CD4-positive, alpha-beta T cell treated with Interleukin-2 at 100 ng/mL for 4 hours (primary cell): ENCODE measurements at places on chromosomes 7 and 10.

DNA sequence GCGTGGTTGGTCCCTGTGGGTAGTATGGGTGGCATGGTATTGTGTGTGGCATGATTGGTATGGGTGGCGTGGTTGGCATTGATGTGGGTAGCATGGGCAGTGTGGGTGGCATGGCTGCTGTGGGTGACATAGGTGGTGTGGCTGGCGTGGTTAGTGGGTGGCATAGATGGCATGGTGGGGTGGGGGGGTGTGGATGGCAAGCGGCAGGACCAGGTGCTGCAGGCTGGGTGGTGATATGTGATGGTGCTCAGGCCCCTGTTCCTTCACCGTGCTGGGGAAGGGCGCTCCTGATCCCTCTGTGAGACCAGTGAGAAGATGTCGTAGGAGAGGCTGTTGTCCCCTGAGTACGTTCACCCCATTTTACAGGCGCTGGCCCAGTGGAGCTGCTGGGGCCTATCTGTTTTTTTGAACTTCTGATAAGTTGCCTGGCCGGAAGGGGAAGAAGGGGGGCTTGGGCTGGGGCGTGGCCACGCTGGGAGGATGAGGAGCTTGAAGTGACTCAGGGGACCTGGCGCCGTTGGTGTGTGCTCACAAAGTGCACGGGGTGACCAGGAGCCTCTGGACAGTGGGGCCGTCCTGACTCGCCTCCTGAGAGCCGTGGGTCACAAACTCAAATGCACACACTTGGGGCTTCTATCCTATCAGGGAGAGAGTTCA is 17.5 kb downstream of the INPP5A start:
- DNase-seq: peak; percentile 38

- no peak for DNase-seq
Observed at GRCh38 chr10:110867807-110868465, 3.8 kb upstream of the PDCD4 start.

DNA sequence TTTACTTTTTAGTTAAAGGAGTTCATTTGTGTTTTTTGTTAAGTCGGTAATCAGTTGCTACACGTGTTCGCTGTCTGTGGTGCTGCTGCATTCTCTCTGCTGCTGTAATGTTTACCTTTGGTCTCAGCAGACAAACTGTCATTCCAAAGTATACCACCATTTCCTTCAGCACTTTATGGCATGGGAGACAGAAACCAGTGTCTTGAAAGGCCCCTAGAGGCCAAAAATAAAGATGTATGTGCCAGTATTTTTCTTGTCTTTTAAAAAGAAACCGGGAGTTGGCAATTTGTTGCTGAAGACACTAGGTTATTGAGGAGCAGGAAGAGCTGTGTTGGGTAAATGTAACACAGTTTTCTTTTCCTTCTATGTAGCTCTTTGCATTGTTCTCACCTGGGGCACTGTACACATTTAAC is 24.1 kb downstream of the ZNF92 start:
- DNase-seq: no peak

GRCh38 chr7:92695308-92696261 is 105.4 kb upstream of the FAM133B start:
- no peak for DNase-seq

DNA sequence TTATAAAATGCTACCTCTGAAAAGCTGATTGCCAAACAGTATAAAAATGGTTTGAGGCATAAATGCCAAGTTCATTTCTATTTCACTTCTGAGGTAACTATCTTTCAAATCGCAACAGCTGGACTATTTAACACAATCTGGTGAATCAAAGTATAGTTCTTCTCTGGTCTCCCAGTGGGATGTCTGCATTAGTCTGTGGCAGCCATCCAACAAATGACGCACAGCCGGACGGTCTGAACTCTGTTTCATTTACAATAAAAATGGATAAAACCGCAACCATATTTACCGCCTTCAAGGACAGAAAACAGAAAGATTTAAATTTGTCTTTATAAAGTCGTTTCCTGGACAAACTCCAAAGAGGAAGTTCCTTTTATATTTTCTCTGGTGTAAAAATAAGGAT is 41.9 kb downstream of the ENO4 start:
- DNase-seq: no peak

DNA sequence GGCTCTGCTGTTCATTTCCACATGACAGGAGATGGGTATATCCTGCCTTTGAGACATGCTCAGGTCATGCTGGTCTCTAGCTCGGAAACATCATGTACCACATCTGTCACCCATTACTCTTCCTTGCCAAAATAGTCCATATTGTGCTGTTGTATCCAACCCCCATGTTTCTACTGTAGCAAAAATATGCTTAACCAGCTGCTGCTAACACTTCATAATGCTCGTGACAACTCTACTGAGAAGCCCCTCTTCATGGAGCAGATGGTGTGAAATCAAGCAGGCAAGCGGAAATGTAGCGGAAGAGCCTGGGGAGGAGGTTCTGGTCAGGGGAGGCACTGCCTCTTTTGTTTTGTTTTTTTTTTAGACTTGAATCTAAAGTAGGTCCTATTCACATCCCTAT is 82.9 kb downstream of the NPY start:
- DNase-seq: no peak

- DNase-seq: no peak
Observed at GRCh38 chr7:21028186-21028585, 241.5 kb upstream of the SP8 start.

- no peak for DNase-seq
Observed at GRCh38 chr7:125644109-125644508, 714.5 kb upstream of the POT1 start.

- DNase-seq: no peak
Observed at GRCh38 chr10:52785418-52785817, 12.8 kb upstream of the MBL2 start.

DNA sequence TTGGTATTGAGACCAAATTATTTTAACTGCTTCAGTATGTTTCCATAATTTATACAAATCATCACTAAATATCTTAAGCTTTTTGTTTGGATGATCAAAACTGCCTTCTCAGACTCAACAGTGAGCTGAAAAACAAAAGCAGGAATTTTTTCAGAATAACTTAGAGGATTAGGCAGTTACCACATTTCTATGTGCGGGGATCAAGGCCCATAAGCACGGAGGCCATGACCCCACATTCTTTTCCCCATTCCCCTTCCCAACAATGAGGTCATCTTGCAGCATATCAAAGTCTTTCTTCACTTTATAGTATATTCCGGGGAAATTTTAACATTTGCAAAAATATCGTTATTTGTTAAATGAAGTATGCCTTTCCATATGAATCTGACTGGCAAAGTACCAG is 125.8 kb downstream of the ELMO1 start:
- DNase-seq: no peak

GRCh38 chr10:12594448-12594944 is 245.1 kb downstream of the CAMK1D start:
- DNase-seq: peak; percentile 34

DNA sequence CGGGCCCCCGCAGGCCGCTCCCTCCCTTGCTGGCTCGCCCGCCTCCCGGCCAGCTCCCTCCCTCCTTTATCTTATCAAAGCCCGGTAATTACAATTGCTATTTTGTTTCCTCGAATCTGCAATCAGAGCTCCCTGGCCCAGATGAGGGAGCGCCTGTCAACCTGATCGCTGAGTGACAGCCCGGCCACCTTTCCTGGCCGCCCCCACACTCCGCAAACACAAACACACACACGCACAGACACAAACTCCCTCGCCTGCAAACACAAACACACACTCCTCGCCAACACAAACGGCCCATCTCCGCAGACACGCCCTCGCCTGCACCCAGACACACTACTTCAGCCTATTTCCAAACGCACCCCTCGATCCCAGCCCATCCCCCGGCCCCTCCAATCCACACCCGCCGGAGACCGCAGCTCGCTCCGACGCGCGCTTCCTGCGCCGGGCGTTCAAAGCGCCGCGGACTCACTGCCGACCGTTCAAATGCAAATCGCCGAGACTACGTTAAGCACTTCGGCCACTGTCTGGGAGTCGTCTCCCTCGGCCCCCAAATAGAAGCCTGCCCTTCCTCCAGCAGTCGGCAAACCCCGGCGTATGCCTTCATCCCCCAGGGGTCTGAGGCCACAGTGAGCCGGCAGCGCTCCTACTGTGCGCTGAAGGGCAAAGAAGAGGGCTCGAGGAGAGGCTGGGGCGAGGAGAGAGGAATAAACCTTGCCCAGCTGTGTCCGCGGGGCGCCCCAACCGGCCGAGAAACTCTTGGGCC is 3.0 kb upstream of the FGF8 start:
- DNase-seq: no peak

DNA sequence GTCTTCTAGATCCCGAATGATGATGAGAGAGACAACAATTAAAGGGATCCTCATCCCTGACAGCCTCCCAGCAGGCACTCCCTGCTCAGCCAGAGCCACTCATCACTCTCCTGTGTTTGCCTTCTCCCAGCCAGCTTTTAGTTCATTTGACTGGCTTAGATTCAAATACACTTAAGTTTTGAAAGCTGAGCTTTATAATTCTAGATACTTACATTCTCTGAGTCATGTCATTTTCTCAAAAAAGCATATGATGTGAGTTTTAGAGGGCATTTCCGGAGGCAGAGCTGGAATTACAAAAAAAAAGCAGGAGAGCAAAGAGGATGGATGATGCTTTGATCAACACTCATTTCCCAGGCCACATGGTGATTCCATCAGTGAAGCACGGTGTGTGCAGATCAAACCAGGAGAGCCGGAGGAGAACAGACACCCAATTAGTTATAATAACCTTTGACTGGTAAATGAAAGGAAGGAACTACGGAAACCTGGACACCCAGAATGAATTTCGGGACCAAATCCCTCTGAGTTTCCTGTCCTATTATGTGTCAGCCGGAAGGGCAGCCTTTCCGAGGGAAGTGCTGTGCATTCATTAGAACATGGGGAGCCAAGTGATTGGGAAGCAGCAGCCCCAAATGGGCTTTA is 81.5 kb upstream of the HPS1 start:
- no peak for DNase-seq

GRCh38 chr7:47259682-47260081 is 322.2 kb downstream of the TNS3 start:
- DNase-seq: no peak

DNA sequence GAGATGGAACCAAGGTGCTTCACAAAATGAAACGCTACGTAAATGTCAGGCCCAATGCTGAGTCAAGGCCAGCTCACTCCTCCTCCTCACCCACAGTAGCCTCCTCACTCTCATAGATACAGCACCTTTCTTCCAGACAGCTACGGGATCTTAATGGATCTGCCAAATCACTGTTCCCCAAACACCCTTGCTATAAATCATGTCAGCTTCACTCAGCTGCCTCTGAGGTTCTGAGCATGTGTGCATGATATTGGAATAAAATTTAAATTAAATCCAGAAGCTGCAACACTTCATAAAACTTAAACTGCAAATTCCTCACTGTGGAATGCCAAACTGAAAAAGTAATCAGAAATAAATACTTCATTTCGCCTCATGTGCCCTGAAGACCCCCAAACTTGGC is 14.7 kb upstream of the CPXM2 start:
- DNase-seq: no peak

DNA sequence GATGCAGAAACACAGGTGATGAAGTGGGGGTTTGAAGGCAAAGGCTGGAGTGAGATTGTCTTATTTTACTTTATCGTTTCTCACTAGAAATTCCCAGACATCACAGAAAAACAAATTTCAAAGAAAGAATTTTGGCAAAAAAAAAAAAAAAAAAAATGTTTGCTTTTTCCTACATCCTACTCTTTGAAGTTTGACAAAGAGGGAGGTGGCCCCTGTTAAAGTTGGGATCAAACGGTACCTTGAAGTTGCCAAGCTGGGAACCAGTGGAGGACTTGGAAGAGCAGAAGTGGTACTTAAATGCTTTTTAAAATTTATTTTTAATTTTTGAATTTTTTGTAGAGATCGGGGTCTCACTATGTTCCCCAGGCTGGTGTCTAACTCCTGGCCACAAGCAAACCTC is 63.9 kb upstream of the KIF5B start:
- no peak for DNase-seq

- peak; percentile 1 for DNase-seq
Observed at GRCh38 chr10:132634241-132634946, 96.8 kb downstream of the INPP5A start.

GRCh38 chr7:23893176-23893941 is 183.3 kb downstream of the STK31 start:
- DNase-seq: no peak

- DNase-seq: no peak
Observed at GRCh38 chr7:17044396-17044795, 162.6 kb upstream of the AGR3 start.

GRCh38 chr7:112510001-112510742 is 29.4 kb downstream of the LSMEM1 start:
- no peak for DNase-seq

DNA sequence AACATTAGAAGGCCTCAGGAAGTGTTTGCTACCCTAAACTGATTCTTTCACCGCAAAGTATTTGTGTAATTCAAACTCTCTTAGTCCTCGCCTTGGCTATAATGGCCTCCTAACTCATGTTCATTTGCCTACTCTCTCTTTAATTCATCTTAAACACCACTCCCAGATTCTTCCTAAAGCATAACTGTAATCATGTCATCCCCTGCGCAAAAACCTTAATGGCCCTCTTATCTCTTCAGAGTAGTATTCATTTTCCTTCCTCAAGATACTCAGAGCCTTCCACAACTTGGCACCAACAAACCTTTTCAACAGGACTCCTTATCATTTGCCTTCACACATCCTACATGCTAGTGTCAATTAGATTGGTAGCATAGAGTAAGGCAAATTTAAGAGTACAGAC is 42.9 kb downstream of the CSTF2T start:
- DNase-seq: no peak

DNA sequence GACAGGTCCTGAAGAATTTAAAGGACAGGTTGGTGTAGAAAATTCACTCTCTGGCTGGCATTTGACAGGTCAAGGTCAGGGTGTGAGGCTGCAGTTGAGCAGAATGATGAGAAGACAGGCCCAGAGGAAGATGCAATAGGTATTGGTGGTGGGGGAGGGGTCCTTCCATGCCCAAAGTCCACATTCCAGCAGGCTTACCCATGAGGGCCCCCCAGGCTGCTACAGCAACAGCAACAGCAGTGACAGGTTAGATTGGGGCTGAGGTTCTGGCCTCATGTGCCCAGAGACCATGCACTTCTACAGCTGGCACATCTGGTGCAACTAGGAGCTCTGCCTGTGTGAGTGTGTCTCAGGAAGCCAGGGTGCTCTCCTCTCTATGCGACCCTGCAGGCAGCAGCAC is 223.5 kb upstream of the GHITM start:
- no peak for DNase-seq

DNA sequence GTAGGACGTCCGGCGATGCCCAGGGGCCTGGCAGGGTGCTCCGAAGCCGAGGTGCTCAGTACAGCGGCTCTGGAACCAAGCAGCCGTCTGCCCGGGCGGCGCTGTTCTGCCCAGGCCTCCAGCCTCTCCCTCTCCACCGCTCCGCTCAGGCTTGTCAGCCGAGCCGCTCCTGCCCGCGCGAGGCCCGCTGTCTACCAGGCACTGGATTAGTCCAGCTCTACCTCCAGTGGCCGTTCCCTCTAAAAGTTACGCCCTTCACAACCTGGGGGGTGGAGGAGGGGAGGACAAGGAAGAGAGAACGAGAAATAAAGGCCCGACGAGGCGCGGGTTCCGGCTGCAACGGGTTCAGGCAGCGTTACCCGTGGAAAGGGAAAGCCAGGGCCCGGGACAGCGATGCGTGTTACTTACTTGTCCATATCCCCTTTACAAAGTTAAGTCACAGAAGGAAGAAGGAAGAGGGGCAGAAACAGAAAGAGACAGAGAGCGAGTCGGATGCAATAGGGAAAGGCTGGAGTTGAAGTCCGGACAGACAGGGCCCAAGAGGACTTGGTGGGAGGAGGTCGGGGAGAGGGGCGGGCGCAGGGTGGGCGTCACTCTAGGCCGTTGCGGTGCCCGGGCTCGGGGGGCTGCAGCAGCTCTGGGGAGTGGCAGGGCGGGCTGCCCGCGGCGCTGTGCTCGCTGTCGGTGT is 2.8 kb downstream of the SP8 start:
- no peak for DNase-seq

GRCh38 chr10:91924212-91925021 is 847 bp downstream of the BTAF1 start:
- no peak for DNase-seq
